ENCODE measurements at places on chromosomes 13 and 19.

DNA sequence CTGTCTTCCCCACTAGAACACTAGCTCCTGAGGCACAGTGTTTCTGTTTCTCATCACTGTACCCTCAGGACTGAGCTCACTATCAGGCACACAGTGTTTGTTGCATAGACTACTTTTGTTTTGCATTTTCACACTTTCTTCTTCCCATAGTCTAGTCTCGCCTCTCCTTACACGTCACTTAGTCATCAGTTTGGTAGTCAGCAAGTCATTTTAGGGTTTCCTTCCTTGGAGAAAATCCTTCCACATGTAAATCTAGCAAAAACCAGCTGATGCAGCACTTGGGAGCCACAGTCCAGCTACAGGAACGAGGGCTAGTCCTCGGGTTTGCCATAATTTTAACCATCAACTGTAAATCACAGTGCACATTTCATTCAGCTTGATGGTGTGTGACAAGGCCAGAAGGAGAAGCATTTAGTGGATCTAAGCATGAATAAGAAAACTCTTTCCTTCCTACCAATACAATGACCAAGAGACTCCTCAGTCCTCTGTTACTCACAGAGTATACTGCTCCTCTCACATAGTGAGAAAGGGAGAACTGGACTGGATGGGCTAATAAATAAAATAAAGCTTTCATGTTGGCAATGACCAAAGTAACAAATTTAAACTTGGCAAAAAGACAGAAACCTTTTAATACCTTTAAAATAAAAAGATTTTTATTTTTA, 221.0 kb downstream of the KLF12 start:
- no peak for DNase-seq

DNA sequence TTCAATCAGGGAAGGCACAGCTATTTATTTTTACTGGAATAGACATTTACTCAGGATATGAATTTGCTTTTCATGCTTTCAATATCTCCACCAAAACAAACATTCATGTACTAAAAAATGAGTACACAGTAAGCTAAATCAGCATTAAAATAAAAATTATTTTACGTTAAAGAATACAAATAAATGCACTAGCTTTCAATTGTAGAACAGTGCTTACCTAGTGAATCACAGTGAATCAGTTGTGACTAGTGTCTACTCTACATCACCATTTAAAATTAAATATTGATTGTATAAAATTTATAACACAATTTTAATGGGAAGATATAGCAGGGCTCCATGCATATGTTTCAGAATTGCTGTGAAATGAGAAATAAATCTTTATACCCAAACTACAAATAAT, 929.6 kb upstream of the ATXN8OS start:
- no peak for DNase-seq

DNA sequence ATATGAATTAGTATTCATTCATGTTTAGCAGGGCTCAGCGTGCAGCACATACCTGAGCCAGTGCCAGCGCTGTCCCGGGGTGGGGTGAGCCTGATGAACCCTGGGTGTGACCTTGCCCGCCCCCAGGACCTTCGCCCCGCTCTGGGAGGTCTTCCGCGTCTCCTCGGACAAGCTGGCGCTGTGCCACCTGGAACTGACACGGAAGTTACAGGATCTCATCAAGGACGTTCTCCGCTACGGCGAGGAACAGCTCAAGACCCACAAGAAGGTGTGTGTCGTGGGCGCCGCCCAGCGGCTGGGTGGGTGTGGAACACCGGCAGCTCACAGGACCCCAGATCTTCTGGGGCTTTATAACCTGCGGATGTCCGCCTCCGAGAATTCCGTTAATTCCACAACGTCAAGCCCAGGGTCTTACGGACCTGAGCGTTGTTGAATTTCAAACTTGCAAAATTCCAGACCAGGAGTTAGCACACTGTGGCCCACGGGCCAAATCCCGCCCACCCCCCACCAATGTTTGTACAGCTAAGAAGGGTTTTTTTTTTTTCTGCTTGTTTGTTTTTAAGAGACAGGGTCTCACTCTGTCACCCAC, 15.4 kb downstream of the FCHO1 start:
- peak; percentile 65 for DNase-seq

DNA sequence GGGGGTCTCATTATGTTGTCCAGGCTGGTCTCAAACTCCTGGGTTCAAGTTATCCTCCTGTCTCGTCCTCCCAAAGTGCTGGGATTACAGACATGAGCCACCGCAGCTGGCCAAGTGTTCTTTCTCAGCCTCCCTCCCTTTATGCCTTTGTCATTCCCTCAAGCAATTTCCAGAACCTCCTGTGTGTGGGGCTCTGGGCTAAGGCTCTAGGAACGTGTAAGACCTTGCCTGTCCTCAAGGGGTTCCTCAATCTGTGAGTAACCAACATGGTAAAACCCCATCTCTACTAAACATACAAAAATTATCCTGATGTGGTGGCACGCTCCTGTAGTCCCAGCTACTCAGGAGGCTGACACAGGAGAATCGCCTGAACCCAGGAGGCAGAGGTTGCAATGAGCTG, 15.5 kb upstream of the SPACA4 start:
- no peak for DNase-seq

DNA sequence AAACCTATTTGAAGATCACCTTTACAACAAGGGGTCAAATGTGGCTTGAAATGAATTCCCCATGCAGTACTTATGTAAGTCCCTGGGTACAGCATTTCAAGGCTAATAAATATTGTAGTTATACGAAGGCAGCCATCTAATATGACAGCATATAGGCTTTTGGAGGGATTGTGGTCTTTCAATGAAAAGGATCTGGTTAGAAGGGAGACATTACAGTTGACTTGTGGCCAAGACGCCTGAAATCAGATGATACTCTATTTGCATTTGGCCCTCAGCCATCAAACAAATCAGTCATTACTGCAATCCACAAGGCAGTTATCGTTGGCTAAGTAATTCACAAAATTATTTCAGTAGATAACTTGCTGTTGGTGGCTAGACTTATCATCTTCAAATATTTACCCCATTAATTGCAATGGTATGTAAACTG, 242.7 kb downstream of the DCLK1 start:
- DNase-seq, result peak; percentile 40

- DNase-seq, result no peak
Measured at GRCh38 chr19:19381007-19381926, 24.2 kb upstream of the GATAD2A start.

- DNase-seq, result no peak
Measured at GRCh38 chr13:43044720-43045301, 21.4 kb downstream of the DNAJC15 start.

GRCh38 chr19:18433015-18433691, 4.8 kb downstream of the ISYNA1 start:
- DNase-seq, result no peak

GRCh38 chr13:112837371-112838037, 131.5 kb upstream of the MCF2L start:
- DNase-seq, result no peak

GRCh38 chr19:58518256-58519086, 1.1 kb downstream of the ZBTB45 start:
- no peak for DNase-seq

- no peak for DNase-seq
Measured at GRCh38 chr13:45940061-45940460, 88.5 kb upstream of the SIAH3 start.

GRCh38 chr19:29590278-29590677, 15.8 kb upstream of the POP4 start:
- DNase-seq, result no peak

DNA sequence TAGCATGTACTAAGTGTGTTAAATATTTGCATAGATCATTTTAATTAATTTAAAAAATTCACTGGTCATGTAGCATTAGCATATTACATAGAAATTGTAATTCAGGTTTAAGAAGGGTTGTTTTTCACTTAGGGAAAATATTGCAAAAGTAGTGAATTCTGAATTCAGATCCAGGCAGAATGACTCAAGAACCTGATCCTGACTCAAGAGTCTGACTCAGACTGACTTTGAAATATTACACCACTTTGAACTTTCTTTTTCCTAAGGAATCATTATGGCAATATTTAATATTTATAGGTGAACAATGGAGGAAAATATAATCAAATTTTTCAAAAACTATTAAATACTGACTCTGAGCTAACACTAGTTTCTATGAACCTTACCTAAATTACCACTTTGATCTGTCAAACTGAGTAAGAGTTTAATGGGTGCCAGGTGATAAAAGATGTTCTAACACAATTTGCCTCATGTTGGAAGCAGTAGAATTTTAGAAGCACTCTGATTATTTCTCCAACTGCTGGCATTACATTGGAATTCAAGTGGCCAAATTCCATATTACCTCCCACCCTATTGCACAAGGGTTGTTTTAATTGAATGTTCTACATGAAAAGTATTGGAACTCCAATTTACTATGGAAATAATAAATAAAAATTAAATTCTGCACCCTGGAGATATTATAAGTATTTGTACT, 261.6 kb downstream of the SLITRK1 start:
- no peak for DNase-seq

- no peak for DNase-seq
Measured at GRCh38 chr13:26222520-26223046, 469 bp upstream of the RNF6 start.

- no peak for DNase-seq
Measured at GRCh38 chr19:4619668-4620294, 19.5 kb upstream of the TNFAIP8L1 start.

DNA sequence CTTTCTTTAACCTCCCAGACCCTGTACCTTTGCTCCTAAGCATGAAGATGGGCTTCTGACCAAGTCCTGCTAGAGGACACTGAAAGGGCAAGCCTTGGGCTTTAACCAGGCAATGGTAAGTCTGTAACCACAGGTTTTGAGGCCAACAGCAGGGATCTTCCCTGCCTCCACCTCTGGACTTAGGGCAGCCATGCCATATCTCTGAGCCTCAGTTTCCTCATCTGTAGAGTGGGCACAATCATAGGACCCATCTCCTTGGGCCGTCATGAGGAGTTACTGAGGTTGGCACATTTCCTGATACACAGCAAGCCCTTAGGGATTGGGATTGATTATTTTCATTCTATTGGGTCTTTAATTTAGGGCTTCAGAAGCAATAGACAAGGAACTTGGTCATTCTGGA, 14.7 kb downstream of the KLK1 start:
- no peak for DNase-seq

DNA sequence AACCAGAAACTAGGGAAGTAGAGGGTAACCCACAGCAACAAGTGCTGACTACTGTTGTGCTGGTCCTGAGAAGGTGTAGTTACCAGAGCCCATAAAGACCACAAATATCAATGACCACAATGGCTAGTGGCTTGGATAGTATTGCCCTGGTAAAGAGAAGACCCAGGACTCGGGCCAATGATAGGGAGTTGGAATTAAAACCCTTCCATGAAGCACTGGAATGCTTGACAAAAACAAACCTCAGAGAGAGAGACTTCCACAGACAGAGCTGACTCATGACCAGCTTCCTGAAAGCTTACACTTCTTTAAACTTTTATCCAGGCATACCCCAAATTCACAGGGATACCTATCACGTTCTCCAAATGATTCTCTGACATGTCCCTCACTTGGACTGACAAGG, 60.5 kb downstream of the WDR87 start:
- DNase-seq, result no peak
